ENCODE measurements at places on chromosomes 3 and 15.

DNA sequence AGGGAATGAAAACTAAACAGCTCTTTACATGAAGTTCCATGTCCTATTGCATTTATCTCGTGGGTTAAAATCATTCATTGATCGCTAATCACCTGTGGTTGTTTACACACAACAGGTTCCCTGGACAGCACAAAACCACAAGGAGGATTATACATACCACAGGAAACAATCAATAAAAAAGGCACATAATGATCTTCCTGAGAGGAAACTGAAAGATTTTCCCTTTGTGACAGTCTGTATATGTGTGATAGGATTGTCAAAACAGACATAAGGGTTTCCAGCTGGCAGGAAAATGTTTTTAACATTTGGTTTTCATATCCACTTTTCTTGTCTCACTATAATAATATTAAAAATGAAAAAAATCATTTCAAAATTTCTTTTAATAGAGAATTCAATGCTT is 541.8 kb downstream of the NLGN1 start:
- no peak for DNase-seq

GRCh38 chr15:94631608-94632007 is 400.2 kb downstream of the MCTP2 start:
- no peak for DNase-seq

GRCh38 chr3:170171563-170171962 is 10.0 kb downstream of the PHC3 start:
- DNase-seq, result no peak

GRCh38 chr15:100930306-100930848 is 11.2 kb downstream of the LRRK1 start:
- DNase-seq, result no peak

DNA sequence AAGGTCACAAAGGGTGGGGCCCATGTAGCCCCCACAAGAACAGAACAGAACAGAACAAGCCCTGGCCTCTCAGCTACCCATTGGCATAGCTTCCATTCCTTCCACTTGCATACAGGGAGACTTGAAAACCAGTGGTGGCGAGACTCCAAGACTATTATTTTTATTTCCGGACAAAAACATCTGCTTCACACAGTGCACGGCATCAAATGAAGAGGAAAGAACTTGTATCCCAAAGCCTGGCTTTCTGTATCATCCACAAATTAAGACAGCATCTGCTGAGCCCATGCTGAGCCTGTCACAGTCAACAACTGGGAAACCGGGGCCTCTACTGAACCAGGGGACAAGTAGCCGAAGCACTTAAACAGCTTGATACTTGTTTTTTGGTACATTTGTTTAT is 56.0 kb downstream of the CLEC3B start:
- DNase-seq, result no peak

DNA sequence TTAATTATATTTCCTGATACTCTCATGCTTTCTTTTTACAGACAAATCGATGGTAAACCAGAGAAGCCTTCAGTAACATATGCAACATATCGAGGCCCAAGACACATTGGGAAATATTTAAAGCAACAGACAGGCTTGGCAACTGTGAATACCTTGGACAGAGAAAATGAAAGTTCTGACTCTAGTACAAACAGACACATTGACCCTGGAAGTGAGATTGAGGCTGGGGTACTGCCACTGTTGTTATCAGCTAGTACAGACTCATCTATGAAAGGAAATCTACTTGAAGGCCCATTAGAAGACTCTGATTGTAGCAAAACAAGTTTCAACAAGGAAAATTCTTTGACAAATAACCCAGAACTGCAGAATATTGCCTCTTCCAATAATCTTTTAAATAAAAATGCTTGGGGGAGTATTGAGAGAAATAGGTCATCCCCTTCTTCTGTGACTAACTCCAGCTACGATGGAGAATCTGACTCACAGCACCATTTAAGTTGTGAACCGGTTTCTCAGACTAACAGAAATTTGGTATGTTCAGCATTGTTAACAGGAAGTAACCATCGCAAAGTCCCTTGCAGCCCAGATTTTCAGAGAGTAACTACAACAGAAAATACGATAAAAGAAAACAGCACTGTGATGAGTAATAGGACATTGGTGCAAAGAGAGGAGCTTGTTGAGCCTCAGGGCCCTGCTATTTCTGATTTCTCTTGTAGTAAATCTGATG is 50.2 kb downstream of the CRYBG3 start:
- DNase-seq, result no peak

GRCh38 chr3:41216422-41216821 is 17.1 kb downstream of the CTNNB1 start:
- no peak for DNase-seq

- DNase-seq, result no peak
Measured at GRCh38 chr15:93235269-93235668, 146.3 kb upstream of the RGMA start.

DNA sequence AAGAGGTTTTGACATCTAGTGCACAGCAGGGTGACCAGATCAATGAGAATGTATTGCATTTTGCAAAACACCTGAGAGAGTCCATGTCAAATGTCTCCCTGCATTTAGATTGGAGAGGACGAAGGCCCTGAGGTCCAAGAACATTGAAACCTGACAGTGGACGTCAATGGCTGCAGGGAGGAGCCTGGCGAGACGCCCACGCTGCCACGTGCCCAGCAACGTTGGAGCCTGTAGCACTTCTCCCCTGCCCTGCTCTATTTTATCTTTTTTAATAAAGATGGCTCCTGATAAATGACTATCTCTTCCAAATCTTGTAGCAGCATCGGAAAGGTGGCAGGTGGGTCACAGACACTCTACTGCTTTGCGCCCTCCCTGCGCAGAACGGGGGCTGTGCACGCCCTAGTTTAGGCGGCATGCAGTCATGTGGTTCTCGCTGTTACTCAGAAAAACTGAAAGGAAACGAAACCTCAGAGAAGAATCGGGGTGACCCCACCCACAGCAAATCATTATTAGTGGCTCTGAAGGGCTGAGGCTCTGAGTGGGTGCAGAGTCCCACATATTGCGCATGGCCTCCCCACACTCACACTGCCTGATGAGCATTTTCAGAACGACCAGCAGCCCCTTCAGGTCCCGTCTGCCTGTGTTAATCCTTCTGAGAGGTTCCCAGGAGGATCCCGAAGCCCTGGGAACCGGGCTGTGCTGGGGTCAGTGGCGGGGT is 62.5 kb upstream of the TAMM41 start:
- no peak for DNase-seq

GRCh38 chr15:92636908-92637481 is 18.6 kb downstream of the FAM174B start:
- DNase-seq, result no peak

DNA sequence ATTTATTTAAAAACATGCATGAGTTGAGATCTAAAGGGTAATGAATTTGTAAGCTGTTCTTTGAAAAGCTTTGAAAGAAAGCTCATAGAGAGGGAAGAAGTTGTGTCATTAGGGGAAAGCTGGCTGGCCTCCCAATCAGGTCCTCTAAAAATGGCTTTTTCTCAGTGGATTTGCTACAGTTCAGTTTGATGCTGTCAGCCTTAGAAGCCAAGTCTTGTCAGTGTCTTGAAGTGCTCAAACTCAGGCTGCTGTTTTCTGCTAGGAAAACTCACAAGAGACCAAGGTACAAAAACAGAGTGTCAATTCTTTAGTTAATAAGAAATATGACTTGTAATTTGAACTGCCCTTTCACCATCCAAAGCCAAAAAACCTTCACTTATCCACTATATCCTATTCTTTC is 243.8 kb downstream of the OTOL1 start:
- no peak for DNase-seq

DNA sequence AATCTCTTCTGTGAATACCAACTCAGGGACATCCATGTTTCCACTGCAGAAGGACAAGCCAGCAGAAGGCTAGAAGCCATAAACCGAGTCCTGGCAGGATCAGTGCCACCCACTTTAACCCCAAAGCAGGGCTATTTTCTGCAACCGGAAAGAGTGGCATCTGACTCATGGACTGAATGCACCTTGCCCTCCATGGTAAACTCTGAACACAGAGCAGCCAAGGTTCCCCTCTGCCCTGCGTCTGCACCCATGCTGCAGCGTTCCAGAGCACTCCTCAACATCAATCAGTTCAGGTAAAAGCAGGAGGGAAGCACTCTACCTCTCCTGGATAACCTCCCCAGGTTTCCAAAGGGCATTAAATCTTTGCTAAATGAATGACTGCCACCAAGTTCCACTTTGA is 801 bp upstream of the NGRN start:
- no peak for DNase-seq

DNA sequence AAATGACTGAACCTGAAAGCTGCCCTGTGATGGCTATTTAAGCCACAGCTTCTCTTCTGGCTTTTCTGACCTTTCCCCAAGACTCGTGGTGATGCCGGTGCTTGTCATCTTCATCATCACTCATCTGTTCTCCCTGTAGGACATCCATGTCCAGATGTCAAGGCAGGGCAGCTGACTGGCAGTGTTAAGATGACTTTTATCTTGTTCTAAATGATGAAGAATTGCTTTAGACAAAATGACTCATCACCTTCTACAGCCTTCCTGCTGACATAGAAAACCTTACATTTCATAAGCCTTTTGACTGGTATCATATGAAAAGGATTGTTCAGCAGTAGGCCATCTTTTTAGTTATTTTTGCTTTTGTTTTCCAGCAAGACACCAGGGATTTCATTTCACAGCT is 67.0 kb upstream of the GPR149 start:
- DNase-seq, result no peak

DNA sequence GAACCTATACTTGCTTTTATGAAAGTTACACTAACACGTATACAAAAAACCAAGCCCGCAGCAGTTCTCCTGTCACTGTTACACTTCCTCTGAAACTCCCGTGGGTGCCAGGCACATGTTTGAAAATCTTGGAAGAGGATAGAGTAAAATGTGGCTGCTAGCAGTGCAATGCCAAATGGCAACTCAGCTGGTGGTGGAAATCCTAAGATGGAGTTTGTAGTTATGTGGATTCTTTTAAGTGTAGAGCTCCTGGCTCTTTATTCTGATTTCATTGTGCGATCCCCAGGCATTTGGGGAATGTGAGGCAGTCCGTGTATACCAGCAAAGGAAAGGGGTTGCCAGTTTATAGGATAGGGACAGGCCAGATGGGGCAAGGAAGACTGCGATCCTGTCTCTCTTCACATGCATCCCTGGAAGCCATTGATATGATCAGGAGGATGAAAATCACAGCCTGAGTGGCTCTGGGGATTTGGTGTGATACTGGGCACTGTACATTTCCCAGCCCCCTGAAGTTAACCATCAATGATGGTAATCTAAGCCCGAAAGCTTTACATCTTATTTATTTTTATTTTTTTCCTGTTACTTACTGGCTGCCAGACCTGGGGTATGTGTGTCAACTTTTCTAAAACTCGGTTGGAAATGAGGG is 1.1 kb downstream of the STAC start:
- DNase-seq, result no peak

GRCh38 chr15:29887721-29888120 is 65.5 kb upstream of the TJP1 start:
- no peak for DNase-seq

DNA sequence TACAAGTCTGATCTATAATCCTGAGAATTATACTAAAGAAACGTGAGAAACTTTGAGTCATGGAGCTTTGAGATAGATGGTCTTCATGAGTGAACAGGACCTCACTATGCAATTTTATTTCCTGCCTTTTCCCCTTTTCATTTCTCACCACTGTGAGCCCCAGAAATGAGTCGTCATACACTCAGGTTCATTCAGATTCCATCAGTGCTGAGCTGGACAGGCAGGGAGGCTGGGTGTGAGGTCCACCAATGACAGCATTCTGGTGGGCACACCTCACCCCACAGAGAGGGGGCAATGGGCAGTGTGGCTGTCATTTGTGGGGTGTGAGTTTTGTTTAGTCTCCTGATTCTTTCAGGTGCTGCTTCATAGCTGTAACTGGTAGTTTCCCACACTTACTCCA is 16.9 kb downstream of the TIGIT start:
- no peak for DNase-seq

DNA sequence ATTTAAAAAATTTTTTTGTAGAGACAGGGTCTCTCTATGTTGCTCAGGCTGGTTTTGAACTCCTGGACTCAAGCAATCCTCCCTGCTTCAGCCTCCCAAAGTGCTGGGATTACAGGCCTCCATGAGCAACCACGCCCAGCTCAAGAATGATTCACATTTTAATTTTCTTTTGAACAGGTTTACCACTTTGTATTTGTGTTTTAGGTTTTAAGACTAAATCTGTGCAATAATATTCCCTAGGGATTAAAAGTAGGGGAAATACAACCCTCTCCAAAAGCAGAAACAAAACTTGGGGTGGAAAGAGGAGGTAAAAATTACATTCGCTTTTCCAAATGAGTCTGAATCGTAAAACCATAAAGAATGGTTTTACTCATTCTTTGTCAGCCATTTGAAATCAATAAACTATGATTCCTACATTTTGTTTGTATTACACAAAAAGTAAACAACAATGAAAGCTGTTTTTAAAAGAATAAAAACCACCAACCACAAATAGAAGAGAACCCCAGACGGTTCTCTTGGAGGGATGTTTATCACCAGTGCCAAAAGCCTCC is 37.8 kb downstream of the SLC24A1 start:
- DNase-seq, result no peak

- no peak for DNase-seq
Measured at GRCh38 chr15:53389271-53390037, 370.0 kb downstream of the WDR72 start.

DNA sequence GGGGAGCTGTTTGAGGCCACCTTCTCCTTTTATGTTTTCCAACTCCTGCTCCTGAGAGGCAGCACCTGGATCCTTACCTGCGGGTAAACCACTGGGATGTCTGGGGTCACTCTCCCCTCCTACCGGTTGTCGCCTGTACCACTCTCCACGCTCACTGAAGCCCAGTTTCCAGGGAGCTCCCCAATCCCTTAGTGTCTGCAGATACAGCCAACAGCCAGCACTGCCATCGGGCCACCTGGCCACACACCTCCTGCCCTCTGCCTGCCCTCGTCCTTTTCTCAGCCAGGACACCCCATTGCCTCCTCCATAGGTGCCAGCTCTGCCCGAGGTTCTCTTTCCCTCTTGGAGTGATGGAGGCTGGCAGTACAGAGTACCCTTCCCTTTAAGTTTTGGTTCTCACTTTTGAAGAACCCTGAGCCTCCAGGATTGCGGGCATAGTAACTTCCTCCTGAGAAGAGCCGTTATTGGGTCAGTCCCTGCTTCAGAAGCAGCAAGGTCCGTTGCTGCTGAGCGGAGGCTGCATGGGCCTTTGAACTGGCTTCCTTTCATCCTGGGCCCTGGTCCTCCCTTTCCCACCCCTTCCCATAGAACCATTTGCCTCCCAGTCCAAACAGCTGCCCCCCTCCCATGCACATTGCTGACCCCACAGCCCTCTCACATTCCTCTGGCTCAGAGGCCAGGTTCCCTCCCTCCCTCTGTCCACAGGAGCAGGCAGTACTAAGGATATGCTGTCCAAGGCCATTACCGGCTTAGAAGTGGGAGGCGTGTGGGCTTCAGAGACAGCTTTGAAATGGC is 30.9 kb downstream of the ARNT2 start:
- DNase-seq, result no peak

GRCh38 chr15:52784799-52785671 is 5.1 kb downstream of the ONECUT1 start:
- no peak for DNase-seq

Data from activated T-cell treated with anti-CD3 and anti-CD28 coated beads for 1 hour (primary cell).